ENCODE measurements at places on chromosomes 7 and 10. TPM values are rescaled to one million over a fixed set of nuclear protein-coding genes. Genes with fewer than 3 reads are reported as not detected.

GRCh38 chr10:126969310-126969709 lies 64.1 kb downstream of the DOCK1 start:
- DNase-seq = peak; percentile 53

DNA sequence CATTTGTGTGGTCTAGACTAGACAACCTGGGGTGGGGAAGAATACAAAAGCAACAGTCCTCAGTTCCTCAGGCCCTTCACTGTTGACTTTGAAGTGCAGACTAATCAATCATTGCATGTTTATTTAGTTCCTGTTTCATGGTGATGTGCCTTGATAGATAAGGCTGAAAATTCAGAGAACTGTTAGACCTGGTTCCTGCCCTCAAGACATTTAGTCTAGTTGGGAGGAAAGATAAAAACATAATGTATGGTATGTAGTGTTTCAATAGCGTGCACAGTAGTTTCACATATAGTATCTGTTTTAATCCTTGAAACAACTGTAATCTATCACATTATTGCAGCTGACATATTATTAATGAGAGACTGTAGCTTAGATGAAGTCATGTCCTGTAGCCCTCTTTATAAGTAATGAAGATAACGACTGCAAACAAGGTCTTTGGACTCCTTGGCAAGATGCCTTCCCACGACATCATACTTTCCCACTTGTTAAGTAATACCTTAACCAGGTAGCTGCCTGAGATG lies 124.0 kb downstream of the CELF2 start:
- DNase-seq = no peak

DNA sequence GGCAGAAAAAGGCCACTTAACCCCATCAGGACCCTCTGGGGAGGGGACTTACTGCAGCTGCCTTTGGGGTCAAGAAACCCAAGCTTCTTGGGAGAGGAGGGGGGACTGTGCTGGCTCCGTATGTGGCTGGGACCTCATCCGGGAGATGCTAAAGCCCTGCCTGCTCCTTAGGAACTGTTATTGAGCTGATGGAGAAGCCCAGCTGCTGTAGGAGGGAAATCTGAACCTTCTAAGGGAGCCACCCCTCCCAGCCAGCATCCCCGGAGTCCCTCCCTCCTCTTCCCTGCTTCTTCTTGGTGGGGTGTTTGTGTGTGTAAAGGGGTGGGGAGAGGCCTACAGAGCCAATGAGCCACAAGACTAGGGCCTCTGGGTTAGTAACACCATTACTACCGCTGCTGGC lies 8.2 kb downstream of the KCNIP2 start:
- peak; percentile 19 for DNase-seq

DNA sequence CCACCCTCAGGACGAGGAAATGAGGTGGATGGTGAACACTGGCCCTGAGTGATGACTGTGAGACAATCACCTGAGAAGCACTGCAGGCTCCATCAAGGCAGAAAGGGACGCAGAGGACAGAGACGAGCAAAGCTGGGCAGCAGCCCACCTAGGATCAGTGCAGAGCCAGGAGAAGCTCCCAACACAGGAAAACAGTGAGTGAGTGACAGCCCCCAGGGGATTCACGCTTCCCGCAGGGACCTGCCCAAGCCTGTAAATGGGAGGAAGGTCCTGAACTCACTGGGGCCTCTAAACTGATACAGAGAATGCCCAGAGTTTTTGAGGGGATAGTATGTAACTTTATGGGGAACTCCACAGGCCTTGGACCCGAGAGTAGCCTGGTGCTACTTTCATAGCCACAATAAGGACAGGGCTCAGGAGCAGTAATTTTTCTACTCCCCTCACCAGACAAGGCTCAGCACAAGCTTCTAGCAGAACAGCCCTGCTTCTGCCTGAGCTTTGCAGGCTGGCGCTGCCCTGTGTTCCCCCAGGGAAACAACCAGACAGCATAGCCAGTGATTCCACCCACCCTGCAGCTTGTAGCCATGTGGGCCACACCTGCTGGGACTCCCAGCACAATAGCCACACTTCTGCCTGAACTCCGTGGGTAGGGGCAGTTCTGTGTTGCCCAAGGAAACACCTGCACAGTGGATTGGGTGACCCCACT lies 708.4 kb downstream of the POM121L12 start:
- DNase-seq = no peak

- DNase-seq = no peak
These were observed 213.6 kb downstream of the CELF2 start for GRCh38 chr10:11231285-11231684.

DNA sequence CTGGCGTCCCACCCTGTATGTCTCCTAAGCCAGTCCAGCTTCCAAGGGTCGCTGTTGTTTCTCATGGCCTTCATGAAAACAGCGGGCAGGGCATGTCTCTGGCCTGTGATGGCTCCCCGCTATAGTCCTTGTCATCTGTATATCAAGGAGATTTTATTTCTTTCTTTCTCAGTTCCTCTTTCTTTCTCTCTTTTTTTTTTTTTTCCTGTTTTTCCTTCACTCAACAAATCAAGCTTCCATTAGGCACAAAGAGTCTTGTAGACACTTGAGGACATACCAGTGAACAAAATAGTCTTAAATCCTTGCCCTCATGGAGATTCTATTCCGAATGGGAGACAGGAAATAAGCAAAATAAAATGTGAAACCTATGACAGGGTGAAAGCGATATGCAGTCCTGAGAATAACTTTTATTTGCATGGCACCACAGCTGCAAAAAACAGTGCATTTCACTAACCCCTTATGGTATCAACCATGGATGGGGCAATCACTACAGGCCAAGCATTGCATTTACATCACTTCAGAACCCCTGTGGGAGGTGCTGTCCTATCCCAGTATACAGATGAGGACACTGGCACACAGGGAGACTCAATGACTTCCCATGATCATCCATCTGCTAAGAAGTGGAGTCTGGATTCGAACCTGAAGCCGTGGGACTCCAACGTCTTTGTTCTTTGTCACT lies 50.7 kb downstream of the SYPL1 start:
- no peak for DNase-seq

DNA sequence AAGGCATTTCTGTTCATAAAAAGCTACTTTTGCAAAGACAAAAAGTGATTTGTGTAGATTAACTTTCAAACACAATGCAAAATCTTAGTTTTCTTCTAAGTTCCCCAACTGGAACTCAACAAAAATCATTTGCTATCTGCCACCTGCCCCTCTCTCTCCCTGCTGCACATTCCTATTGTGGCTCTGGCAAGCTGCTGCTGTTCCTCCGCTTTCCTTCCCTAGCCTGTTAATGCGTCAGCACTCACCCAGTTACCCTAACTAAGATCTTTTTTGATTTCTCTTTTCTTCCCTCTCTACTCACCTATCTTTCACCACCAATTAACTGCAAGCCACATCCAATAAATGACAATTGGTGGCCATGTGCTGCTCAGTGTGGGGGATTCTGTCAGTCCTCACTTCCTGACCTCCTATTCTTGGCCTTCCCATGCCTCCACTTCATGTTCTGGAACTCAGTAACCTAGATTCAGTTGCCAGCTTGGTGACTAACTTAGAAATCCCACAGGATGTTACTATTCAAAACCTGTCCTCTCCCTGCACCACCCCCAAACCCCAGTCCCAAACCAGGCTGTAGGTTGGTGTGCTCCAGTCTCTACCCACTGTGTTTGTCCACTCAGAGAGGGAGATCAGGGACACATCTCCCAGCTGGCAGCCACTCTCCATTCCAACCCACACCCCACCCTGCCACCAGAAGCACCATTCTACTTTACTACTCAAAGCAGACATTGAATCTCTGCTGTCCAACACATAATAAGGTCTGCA lies 140.2 kb upstream of the CTTNBP2 start:
- DNase-seq = no peak

DNA sequence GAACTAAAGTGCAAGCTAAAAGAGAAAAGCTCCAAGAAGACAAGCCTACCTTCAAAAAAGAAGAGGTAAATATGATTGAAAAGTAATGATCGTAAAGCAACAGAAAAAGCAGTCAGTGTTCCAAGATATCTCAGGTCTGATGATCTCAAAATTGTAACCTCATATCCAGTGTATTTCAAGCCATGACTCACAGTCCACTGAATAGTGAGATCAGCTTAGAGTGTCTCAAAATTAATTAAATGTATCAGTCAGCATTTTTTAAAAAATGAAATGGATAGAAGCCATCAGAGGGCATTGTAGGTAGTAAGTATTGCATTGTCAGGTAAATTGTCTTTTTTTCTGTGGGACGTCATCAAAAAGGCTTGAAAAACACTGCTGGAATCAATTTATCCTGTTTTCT lies 50.6 kb upstream of the AGBL3 start:
- DNase-seq = no peak

GRCh38 chr7:107591421-107591820 lies 11.4 kb downstream of the BCAP29 start:
- no peak for DNase-seq

- DNase-seq = no peak
These were observed 154.0 kb upstream of the FOXK1 start for GRCh38 chr7:4527988-4528636.

- DNase-seq = no peak
These were observed 350.5 kb downstream of the DGKB start for GRCh38 chr7:14552060-14552459.

- no peak for DNase-seq
These were observed 65.3 kb downstream of the CARD11 start for GRCh38 chr7:2978408-2978807.

GRCh38 chr7:25854608-25855497 lies 297.1 kb upstream of the NFE2L3 start:
- peak; percentile 97 for DNase-seq

GRCh38 chr7:115618676-115619075 lies 411.9 kb downstream of the TFEC start:
- DNase-seq = no peak

- no peak for DNase-seq
These were observed 112.0 kb downstream of the ANK3 start for GRCh38 chr10:60277656-60278055.

DNA sequence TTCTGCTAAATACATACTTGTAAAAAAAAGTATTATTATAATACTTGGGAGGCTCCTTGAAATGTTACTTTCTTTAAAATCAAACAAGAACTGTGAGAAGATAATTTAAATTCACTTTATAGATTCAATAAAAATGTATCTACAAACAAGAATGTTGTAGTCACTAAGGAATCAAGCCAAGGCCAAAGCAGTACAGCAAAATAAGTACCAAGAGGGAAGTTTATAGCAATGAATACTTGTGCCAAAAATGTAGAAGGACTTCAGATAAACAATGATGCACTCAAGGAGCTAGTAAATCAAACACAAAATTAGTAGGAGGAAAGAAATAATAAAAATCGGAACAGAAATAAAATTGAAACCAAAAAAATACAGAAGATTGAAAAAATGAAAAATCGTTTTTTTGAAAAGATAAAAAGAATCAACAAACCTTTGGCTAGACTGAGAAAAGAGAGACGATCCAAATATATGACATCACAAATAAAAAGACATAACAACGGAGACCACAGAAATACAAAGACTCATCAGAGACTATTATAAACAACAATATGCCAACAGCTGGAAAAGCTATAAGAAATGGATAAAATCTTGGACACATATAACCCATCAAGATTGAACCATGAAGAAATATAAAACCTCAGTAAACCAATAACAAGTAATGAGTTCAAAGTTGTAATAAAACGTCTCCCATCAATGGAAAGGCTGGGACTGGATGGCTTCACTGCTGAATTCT lies 286.0 kb upstream of the TMEM229A start:
- DNase-seq = no peak

- DNase-seq = no peak
These were observed 136.7 kb upstream of the CHST15 start for GRCh38 chr10:124229989-124230634.

GRCh38 chr10:70815504-70816219 lies at the start of gene SGPL1:
SGPL1 (plus strand) TSS chr10:70815948; CDS start chr10:70816854, 906 bp downstream.
- peak; percentile 96 for DNase-seq

DNA sequence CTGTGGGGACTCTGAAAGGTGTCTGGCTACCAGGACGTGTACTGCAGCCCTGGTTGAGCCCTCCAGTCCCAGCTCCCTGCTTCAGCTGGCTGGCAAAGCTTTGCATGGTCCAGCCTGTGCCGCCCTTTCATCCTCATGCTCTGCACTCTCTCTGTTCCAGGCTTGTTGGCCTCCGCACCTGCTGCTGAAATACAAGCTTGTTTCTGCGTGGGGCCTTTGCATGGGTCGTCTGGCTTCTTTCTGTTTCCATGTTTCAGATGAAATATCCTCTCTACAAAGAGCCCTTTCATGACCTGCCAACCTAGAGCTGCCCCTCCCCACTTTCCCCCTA lies 45.9 kb downstream of the TSPAN15 start:
- no peak for DNase-seq

GRCh38 chr10:21534604-21535493 lies 817 bp downstream of the MLLT10 start:
- peak; percentile 87 for DNase-seq

DNA sequence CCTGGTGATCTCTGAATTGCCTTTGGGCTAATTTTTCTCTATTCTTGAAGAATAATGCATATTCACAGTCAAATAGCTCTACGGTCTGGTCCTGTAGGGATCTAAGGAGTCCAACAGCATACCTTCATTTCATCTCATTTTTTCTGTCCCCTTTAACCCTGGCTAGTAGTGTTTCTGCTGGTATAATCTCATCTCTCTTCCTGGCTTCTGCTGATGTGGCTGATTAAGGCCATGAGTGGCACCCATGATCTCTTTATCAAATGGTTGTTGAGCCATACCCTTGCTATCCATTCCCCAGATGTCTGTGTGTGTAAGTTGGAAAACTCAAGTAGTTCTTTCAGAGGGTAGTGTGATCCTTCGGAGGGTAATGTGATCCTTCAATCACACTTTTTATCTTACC lies 119.5 kb downstream of the MARCHF5 start:
- no peak for DNase-seq

DNA sequence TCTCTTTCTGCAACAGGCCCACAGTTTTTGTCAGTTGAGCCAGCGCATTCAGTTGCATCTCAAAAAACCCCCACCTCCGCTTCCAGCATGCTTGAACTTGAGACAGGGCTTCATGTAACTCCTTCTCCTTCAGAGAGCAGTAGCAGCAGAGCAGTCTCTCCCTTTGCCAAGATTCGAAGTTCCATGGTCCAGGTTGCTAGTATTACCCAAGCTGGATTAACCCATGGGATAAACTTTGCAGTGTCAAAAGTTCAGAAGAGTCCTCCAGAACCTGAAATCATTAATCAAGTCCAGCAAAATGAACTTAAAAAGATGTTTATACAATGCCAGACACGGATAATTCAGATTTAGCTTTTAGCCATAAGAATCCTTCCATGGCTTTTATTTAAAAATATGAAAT lies 45.2 kb downstream of the MCMBP start:
- no peak for DNase-seq

Gene CFTR
- total RNA-seq = 0.06 TPM

Gene LIPK
- total RNA-seq = not detected

Gene LLCFC1
- not detected for total RNA-seq

Gene NAT16
- total RNA-seq = not detected

Gene MOGAT3
- total RNA-seq = not detected

Gene GPRIN2
- total RNA-seq = 6.9 TPM

Gene NKX2-3
- total RNA-seq = not detected

Gene VSTM2A
- total RNA-seq = 0.12 TPM

Gene ZNF746
- total RNA-seq = 11.0 TPM

Gene CALHM2
- total RNA-seq = 2.1 TPM

Gene EBF3
- 0.40 TPM for total RNA-seq

All from neural progenitor cell (in vitro differentiated cells).